Stimulated activated CD4-positive, alpha-beta T cell treated with anti-CD3 and anti-CD28 coated beads, Interleukin-12 subunit alpha, Interleukin-12 subunit beta, amount 100 ng/mL, for 48 hours (primary cell): ENCODE measurements at places on chromosomes 2 and 18.

DNA sequence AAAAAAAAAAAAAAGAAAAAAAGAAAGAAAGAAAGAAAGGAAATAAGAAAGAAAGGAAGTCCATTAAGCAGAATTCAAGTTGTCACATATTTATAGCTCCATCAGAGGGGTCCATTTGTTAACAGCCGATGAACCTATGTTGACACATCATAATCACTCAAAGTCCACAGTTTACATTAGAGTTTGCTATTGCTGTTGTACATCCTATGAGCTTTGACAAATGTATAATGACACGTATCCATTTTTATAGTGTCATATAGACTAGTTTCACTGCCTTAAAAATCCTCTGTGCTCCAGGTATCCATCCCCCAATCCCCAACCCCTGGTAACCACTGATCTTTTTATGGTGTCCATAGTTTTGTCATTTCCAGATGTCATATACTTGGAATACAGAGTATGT is 335.2 kb downstream of the RND3 start:
- DNase-seq: no peak

GRCh38 chr18:31557446-31557845 is 34.2 kb upstream of the TTR start:
- DNase-seq: no peak

GRCh38 chr2:157327200-157327599 is 1.6 kb upstream of the ERMN start:
- DNase-seq: no peak

GRCh38 chr18:62485684-62486083 is 37.1 kb upstream of the ZCCHC2 start:
- DNase-seq: no peak

DNA sequence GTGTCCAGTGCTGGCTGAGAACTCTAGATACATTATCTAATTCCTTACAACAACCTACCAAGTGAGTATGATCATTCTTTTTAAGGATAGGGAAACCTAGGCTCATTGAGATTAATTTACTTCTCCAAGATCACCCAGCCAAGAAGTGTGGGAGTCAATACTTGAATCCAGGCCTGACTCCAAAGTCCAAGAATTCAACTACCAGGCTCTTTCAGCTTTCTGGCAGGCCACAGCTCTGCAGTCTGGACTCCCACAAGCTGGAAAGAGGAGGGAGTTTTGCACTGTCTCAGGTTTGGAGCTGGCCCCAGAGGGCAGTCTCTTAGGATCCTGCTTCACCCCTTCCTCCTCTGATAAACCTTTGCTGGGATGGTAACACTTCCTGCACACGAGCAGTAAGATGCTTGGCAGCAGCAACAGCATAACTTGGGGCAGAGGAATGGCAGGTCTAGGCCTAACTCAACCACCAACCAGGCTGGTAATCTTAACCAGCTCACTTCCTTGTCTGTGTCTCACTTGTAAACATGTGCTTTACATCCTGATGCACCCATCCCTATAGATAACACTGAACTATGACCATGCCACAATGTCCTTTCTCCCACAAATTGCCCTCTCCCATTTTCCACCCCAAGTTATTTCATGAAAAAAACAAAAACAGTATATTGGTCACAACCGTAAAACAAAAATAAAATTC is 111.1 kb upstream of the ACAA2 start:
- DNase-seq: no peak

- no peak for DNase-seq
Measured at GRCh38 chr2:114040826-114041225, 150.9 kb downstream of the ACTR3 start.

GRCh38 chr2:199818026-199818425 is 33.0 kb downstream of the FTCDNL1 start:
- DNase-seq: no peak

- DNase-seq: no peak
Measured at GRCh38 chr2:21746499-21746898, 622.7 kb downstream of the TDRD15 start.

DNA sequence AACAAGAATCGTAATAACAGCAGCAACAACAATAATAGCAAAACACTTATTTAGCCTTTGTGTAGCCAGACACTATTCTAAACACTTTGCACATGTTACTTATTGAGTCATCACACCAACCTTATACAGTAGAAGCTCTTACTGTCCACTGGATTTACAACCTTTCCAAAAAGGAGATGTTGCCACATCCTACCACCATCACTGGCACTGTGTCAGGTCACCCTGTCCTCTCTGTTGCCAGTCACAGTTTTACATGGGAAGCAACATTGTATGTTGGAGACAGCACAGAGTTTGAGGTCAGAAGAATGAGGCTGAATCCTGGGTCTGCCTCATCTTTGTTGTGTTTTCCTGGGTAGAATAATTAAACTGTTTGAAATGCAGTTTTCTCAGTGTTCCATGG is 201.4 kb upstream of the EPAS1 start:
- DNase-seq: no peak

DNA sequence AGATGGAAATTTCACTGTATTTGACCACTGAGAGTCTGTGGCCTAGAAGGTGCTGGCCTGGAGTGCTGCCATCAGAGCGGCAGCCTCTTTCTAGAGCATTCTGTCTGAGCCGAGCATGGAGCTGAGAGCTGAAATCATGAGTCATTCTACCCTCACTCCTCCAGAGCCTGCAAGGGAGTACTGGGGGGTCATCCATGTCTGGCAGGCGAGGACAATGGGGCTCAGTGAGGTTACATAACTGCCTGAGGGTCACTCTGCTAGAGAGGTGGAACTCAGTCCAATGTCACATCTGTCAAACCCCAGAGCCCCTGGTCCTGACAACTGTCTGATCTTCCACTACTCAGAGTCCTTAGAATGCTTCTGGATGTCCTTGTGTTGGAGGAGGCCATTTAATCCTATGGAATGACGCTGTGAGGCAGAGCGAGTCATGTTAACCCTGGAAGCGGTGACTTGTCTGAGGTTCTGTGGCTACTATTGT is 65.3 kb downstream of the HAUS1 start:
- DNase-seq: no peak

DNA sequence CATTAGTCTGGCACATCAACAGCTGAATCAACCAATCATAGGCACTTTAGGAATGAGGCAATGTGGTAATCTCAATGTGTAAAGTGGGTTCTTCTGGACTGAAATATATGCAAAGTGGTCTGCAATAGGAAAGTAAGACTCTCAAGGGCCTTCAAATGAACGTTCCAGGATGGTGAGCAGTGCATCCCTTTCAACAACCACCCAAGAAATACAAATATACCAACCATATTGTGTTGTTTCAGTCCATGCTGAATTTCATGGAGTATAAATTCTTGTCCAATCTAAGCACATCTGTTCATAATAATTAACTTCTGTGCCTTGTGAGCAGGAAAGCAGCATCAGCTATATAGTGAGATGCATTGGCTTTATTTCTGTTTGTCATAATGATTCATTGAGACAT is 556.2 kb downstream of the THSD7B start:
- DNase-seq: no peak

GRCh38 chr18:55878224-55878623 is 290.2 kb upstream of the TCF4 start:
- DNase-seq: no peak

DNA sequence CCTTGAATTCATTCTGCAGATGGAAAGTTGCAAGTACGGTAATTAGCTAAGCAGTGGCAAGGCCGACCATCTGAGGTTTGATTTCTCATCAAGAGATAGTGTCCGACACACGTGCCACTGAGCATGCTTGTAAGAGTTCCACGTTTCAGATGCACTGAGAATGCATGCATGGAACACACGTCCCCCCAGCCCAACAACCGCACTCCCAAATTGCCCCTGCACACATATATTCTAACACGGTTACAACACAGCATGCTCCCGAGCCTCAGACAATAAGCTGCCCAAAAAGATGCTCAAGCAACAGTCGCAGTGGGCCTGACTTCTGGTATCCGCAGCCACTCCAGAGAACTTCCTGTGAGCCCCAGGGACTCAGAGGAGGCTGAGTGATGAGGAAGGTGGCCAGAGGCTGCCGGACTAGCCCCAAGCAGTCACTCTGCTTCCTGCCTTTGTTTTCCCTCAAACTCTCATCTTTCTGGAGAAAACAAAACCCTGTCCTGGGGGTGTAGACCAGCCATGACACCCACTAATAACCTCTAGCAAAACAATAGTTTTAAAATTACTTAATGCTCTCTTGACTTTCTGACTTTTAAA is 204.0 kb downstream of the TGIF1 start:
- no peak for DNase-seq

DNA sequence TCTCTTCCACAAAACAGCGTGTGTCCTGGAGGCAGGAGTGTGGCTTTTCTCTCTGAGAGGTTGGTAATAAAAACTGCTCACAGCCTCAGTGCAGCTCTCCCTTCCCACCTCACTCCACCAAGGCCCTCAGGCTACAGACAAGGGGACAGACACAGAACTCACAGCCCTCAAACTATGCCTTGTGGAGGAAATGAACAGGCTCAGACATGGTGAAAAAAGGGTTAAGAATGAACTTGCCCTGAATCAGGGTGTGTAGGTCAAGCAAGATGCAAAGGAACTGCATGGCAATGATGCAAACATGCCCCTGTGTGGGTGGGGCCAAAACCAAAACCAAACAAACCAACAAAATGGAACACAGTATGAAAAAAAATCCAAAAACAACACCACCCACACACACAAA is 125.8 kb downstream of the GALNT14 start:
- DNase-seq: no peak

DNA sequence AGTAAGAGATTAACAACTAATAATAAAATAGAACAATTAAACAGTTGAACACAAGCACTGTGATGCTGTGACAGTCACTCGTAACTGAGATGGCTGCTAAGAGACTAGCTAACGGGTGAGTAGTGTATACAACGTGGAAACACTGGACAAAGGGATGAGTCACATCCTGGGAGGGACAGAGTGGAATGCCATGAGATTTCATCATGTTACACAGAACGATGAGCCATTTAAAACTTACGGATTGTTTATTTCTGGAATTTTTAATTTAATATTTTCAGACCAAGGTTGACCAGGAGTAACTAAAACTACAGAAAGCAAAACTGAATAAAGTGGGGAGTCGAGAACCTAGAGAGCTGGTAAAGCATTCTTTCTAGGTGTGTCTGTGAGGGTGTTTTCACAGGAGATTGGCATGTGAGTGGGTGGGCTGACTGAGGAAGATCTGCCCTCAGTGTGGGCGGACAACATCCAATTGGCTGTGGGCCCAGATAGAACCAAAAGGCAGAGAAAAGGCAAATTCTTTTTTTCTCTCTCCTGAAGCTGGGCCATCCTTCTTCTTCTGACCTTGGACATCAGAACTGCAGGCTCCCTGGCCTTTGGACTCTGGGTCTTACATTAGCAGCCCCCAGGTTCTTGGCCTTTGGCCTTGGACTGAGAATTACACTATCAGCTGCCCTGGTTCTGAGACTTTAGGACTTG is 14.6 kb downstream of the TMSB10 start:
- DNase-seq: no peak

DNA sequence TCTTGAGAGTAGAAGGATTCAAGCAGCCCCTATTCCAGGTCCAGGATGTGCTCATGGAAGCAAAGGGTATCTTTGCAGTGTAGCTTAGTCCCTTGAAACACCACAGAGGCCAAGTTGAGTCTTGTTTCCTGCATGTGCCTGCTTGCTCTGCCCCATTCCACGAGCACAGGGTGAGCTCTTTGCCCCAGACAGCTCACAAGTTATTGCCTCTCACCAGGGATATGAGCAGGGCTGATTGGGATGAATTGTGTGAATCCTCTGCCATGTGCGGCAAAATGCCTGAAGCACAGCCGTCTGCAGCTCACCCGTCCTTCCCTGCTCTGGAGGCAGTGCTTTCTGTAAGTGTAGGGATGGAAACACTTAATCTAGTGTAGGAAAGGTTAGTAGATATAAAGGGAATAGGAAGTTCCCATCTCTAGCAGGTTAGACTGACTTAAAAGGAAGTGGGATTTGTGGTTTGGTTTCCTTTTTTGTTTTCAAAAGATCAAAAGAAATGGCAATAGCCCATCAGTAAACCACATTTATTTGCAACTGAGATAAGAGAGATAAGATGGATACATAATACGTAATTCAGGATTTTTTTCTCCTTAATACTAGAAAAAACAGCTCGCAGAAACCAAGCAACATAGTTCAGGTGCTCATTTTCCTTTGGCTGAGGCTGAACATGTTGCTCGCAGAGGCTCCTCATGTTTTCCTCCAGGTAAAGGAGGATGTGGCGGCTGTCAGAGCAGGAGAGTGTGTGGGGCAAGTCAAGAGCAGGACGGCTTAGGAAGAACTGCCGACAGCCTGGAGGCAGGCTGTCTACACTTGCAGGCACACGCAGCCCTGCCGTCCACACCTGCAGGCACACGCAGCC is 41.4 kb downstream of the TMEM182 start:
- no peak for DNase-seq

DNA sequence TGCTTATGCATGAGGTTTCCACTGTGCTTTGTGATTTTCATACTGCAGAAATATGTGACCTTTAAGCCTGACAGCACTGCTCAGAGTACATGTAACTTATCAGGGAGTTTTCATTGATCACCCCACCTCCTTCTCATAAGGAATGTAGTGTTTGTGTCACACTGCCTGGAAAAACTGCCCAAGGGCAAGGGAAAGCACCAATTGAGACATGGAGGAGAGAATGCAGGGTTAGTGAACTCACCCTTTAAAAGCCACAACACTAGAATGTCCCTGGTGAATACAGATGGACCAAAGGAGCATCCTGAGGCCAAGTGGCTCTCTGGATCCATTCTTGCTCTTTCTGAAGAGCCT is 147.2 kb upstream of the SPATS2L start:
- no peak for DNase-seq

DNA sequence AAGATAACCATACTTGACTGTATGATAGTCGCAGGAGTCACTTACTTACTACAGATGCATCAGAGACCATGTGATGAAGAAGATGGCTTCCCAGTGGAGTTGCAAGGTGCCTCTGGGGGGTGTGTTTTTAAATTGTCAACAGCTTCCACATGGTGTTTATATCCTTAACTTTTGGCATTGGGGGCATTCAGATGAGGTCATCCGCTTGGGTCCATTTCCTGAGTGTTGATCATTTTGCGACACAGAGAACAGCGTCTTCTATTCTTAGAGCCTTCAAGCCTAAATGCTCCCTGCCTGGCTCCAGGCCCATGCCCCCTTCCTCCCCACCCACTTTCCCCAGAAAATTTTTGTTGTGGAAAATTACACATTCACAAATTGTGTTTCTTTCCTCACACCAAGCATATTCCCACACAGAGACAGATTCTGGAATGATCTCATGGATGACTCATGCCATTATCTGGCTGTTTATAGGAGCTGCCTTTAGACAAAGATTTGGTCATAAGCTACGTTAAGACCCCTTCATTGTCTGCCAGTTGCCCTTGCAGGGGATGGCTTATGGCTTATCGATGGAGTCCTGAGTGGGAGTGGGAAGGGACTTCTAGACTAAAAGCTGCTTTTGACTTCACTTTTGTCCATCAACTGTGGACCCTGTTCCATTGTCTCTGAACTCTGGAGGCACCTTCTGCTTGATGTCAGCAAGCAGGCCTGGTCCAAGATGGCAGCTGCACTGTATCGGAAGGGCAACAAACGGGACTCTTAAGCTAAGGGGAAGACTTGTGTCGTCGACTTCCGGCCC is 91.8 kb downstream of the CABLES1 start:
- DNase-seq: no peak
